Astrocyte of the spinal cord (primary cell): ENCODE measurements at places on chromosomes 12 and 14.

- DNase-seq: peak; percentile 99
Measured at GRCh38 chr12:15629108-15629507, 160.1 kb downstream of the EPS8 start.

- DNase-seq: peak; percentile 87
Measured at GRCh38 chr12:6613015-6613775, 6.0 kb upstream of the CHD4 start.

DNA sequence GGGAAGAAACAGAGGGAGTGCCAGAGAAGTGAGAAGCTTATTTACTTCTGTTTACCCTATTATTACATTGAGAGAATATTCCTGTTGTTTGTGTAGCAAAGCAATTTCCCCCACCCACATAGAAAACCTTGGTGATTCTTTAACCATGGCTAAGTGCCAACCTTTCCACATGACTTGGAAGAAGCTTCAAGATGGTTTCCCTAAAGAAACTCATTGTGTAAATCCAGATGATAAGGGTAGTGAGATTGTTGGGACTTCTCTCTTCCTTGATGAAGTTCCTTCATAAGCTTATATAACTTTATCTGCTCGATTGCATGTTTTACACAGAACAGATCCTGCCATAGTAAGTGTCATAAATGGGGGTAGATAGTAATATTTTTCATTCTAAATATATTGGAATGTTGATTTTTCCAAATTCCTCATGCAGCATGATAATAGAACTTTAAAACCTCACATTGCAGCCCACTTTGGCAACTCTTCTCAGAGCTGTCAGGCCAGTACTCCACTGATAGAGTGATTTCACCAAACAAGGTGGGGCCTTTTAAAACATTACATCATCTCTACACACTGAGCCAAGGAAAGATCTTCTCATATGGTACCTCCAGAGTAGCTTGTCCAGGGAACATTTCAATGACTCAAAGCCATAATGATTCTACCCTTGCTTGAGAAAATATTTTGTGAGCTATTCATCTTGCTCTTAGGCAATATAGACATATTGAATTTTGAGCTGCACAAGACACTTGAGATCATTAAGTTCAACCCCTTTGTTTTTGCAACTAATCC, 47.8 kb upstream of the KIF21A start:
- DNase-seq: peak; percentile 66

DNA sequence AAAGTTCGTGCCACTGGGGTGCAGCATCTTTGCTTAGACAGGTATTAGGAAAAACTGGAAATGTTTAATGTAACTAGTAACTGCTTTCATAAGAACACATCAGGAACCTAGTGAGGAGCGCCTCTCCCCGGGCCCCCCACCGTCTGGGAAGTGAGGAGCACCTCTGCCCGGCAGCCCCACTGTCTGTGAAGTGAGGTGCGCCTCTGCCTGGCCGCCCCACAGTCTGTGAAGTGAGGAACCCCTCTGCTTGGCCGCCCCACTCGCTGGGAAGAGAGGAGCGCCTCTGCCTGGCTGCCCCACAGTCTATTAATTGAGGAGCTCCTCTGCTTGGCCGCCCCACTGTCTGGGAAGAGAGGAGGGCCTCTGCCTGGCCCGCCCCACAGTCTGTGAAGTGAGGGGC, 224.7 kb downstream of the ITPR2 start:
- no peak for DNase-seq

DNA sequence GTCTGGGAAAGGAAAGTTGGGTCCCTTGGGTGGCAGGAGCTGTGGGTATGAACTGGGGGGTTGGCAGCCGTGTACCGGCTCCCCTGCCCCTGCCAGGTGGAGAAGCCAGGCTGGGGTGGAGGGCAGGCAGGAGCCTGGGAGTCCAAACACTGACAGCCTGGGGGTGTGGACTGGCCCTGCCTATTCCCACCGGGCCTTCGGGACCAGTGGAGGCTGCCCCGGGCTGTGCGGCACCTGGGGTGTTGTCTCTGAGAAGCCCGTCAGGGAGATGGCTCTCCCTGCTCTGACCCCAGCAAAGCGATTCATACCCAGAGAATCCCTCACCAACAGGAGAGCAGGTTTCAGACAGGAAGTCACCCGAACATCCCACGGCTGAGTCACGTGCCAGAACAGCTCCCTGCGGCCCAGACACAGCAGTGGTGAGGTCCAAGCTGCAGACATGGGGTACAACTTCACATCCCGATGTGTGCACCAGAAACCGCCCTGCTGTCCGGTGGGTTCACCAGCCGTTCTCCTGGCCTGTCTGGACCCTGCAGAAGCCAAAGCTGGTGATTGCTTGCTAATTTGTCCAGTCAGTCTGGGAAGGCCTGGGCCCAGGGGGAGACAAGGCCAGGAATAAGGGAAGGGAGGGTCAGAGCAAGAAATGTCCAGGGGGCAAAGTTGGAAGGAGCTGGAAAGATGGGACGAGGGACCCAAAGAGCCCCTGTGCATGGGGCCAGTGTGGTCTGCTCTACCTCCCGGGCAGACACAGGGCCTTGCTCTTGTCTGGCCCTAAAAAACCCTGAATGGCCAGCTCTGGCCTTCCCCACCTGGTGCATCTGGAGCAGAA, 2.1 kb upstream of the GPR132 start:
- no peak for DNase-seq
